Kidney capillary endothelial cell (primary cell): ENCODE measurements at places on chromosomes 3 and 15.
A peak's percentile ranks its signal among the peaks of the same experiment; 100 is the strongest.

DNA sequence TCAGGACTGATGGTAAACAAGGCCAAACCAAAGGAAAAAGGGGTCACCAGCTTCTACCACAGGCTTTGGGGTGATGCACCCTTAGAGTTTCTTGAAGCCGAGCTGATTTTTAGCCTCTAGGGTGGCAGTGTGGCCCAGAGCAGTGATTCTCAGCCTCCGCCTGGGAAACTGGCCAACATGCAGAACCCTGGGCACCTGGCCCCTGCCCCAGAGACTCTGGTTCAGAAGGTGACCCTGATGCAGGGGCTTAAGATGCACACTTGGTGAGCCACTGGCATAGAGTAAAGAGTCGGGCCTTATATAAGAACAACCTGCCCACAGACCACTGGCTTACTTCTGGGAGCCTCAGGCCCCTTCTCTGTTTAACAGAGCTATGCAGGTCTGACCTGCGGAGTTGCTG lies 44.5 kb downstream of the SYNM start:
- DNase-seq = no peak

DNA sequence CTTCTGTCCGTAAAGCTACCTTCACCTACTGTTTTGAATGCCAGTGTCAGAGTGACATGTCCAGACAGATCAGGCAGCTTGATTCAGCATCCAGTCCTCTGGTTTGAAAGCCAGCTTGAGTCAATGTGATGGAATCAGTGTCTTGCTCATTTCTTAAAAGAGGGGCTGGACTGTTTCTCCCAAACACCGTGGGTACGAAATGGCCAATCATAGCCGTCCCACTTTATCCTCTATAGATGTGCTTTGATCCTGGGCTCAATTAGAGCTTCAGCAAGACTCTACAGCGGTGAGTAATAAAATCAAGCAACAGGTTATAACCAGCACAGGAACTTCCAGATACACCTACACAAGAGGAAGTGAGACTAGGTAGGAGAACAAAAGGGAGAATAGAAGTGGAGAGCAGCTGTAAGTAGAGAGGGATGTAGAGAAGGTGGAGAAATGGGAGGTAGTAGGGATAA lies 17.0 kb upstream of the OR5K1 start:
- DNase-seq = no peak

GRCh38 chr15:78259232-78259631 lies 5.1 kb upstream of the DNAJA4 start:
- no peak for DNase-seq

DNA sequence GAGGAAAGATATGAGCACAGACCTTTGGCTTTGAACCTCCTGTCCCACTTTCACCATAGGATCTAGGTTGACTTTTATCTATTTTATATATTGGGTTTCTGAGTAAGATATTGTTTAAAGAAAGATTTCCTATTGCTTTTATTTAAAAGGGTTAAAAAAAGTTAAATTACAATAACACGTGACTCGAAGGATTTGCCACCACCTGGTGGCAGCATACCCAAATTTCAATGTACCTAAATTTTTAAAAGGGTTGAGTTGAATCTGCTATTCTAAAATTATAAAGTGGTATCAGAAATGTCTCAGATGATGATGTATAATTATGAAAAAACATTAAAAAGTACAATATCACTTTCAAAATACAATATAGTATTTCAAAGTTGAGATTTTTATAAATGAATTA lies 368.4 kb downstream of the MECOM start:
- DNase-seq = peak; percentile 26

GRCh38 chr3:51362476-51362875 lies 22.6 kb upstream of the MANF start:
- no peak for DNase-seq

- DNase-seq = peak; percentile 92
Observed at GRCh38 chr15:67127965-67128364, 62.6 kb downstream of the SMAD3 start.

GRCh38 chr3:144028798-144029411 lies 57.3 kb downstream of the DIPK2A start:
- no peak for DNase-seq

DNA sequence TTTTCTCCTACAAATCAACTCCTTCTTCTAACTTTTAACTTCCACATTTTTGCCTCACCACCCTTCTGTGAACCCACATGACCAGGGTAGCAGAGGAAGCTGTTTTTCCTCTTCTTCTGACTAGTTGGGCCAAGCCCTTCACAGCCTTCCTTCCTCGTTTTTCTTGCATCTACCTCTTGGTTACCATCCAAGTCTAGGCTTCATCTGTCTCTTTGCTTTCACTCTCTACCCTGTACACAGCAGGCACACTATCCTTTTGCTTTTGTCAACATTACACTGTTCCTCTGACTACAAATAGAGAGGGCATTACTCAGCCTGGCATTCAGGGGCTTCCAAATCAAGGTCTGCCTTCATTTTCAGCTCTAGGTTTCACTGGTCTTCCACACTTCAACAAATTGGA lies 22.0 kb downstream of the SLC9A9 start:
- no peak for DNase-seq

DNA sequence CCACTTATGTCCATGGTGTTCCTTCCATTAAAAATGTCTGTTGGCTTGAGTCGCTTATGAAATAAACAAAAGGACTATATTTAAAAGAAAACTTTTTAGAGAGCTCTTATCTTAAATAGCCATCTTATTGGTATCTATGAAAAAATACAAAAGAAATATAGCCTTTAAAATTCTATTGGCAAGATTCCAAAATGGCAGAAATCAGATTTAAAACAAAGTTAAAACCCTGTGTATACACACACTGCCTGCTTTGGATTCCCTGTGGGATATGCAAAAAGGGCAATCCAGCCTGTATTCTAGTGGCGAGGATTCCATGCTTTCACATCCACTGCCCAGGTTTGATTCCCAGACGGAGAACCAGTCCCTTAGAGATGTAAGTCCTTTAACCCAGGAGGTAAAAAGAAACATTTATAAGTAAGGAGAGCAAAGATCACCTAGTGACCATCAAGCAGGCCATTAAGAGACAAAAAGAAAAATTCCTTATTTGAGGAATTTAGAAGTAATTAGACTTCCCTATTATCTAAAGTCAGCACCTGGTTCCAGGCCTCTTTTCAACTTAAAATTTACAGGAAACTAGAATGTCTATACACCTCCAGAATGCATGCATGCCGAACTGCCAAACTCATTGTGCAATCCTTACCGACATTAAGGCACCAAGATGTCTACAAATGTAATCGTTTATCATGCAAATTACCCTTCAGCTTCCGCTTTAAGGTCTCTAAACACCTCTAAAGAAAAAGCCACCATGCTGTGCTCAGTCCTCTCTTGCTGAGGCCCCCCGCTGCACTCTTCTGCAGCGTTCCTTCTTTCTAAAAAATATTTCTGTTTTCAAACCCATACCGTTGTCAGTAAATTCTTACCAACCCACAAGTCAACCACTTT lies 69.6 kb upstream of the STRIT1 start:
- no peak for DNase-seq

DNA sequence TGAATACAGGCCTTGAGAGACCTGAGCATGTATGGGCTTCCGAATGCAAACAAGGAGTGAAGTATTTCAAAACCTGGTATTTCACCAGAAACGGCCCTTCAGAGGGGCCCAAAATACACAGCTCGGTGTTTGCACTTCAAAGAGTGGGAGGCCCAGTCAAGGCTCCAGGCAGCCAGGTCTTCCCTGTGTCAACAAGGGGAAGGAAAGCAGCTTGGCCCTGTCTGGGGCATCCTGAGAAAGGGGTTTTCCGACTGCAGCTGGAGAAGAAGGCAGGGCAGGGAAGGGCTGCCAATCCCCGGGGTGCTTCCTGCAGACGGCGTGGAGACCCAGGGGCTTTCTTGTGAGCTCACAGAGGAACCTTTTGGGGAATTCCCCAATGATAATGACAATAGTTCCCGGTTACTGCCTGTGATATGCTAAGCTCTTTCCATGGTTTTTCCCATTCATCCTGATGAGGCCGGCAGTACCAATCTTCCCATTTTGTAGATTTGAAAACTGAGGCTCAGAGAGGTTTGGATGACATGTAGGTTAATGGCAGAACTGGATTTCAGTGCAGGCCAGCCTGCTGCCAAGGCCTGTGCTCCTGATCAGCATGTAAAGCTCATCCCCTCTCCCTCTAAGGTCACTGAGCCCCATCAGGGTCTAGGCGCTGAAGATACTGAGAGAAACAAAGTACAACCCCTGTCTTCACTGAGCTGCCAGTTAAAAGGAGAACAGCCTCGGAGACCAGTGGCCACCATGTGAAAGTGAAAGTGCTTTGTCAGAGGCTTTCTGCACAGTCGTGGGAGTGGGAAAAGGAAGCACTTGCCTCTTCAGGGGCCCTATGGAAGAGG lies 43.0 kb upstream of the TLE3 start:
- DNase-seq = no peak

- no peak for DNase-seq
Observed at GRCh38 chr3:154227531-154227930, 96.8 kb downstream of the DHX36 start.

DNA sequence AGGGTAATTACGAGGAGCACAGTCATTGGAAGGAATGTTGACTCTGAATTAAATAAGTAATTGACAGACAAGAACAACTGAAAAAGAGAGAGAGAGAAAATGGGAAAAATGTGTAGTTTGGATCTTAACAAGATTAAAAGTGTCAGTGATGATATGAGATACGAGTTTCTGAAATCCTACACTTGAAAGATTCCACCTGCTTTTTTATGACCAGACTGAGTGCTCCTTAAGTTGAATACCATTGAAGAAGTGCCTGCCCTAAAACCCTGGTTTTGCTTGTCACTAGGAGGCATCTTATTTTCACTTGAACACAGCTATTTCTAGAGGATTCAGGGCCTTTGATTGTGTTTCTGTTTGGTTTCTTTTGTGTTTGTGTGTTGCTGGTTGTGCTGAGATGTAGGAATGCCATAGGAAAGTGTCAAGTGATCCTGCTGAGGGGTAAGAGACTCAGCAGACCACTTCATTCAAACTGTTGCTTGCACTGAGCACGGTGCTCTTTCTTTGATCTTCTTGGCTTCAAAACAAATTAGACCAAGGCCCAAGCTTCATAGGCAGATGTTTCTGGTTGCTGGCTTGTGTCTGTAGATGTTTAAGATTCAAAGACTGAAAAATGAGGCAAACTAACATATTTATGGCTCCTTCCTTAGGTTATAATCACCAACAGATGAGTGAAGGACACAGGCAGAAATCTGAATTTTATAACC lies 17.2 kb upstream of the ABHD10 start:
- no peak for DNase-seq

DNA sequence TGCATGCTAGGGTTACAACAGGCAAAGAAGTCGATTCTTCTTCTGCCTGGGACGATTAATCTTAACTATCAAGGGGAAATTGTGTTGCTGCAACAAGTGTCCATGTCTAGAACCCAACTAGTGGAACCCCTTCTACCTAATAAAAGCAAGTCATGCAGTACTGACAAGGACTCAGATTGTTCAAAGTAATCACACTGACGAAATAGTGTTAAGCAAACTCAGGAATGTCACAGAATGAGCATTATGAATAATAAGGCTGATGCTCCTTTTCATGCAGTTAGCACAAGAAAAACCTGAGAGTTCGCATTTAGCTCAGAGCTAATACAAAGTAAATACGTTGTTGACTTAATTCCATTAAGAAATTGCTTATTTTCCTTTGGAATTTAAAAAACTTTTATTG lies 47.5 kb upstream of the TRIM42 start:
- no peak for DNase-seq

DNA sequence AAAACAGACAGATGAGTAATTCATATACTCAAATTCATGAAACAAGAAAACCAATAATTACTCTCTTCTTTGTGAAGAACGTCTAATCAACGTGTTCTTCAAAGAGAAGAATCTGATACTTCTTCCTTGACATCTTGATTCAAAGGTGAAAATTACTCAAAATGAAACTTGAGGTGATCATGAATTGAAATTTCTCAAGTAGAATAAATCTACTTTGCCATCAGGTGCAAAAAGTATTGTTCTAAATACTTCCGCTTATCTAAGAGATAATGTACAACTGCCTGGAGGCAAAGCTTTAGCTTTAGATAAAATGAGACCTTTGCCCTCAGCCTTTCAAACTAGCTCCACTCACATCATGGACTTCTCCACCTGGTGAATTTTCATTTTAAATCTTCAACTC lies 13.9 kb upstream of the XXYLT1 start:
- DNase-seq = no peak

DNA sequence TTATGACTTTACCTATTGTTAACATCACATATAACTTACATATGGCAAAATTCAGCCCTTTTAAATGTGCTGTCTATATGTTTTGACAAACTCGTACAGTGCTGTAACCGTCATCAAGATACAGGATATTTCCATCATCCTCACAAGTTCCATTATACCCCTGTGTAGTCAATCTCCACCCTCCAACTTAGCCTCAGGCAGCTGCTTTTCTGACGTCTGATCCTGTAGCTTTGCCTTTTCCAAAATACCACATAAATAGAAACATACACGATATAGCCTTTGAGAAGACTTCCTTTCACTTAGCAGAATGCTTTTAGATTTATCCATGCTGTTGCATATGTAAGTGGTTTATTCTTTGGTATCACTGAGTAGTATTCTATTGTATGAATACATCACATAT lies 47.1 kb downstream of the SLC12A1 start:
- no peak for DNase-seq

DNA sequence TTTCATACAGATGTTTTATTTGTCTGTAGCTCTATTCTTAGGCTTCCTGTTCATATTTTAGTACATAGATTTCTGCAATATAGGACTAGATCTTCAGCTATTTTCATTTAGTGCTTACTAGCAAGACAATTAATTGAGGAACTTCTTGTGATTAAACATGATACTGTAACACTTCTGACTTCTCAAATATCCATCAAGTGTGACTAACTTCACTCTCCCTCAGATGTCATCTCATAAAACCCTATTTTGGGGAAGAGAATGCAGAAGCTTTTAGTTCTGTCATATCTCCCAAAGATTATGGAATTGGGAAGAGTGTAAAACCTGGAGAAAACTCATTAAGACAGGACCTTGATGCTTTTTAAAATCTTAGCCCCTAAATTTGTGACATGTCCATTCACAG lies 28.6 kb upstream of the GOLIM4 start:
- DNase-seq = no peak

DNA sequence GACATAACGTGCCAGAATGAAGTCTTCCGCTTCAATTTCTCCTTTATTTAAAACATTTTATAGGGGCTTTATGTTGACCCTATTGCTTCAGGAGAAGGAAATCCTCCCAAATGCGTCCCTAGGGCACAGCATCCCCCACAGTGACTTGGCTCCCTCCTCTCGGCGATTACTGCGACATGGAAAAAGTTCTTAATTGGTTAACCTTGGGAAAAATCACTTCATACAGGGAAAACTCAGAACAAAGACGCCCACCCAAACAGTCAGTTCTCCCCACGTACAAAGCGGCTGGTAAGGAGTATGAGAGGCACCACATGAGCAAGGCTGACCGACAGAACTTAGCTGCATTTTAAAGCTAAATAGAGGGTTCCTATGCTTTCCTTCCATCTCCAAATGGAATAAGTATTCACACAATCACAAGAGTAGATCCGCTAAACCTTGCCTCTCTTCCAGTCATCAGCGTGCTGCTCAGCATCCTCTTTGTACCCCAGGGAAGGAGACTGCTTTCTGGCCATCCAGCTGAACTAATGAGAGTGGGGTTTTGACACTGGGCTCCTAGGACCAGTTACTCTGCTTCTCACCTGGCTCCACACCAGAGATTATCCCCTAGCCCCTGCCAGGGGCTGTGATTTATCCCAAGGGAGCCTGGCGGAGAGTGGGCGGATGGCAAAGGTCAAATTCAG lies 415.3 kb upstream of the WNT5A start:
- DNase-seq = no peak
